ENCODE measurements at places on chromosomes 3 and 15. TPM values are rescaled to one million over a fixed set of nuclear protein-coding genes. Genes with fewer than 3 reads are reported as not detected.

GRCh38 chr3:150407051-150407807, 869 bp upstream of the TSC22D2 start:
- no peak for DNase-seq

DNA sequence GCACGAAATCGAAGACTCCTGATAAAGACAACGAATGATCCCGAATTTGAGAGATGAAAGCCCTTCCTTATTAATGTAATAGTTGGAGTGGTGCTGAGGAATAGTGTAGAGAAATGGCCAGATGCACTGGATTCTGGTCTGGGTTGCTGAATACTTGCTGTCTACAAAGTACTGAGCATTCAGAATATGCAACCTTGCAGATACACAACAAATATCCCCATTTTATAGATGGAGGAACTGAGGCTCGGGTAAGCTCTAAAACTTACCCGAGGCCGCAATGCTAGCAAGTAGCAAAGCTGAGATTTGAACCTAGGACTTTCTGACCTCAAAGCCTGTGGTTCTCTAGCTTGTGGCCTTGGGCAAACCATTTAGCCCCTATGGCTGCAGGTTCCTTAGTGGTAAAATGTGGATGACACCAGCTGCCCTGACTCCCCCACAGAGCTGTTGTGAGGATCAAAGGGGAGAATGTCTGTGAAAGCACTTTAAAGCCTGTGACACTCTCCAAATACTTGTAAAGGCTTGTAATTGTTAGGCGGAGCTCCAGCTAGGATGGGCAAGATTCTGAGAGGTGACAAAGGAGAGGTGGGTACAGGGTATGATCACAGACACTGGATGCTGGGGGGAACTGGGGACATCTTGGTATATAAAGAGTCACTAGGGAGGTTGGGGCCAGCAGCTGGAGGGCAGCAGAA, 39.8 kb downstream of the FOXB1 start:
- no peak for DNase-seq

DNA sequence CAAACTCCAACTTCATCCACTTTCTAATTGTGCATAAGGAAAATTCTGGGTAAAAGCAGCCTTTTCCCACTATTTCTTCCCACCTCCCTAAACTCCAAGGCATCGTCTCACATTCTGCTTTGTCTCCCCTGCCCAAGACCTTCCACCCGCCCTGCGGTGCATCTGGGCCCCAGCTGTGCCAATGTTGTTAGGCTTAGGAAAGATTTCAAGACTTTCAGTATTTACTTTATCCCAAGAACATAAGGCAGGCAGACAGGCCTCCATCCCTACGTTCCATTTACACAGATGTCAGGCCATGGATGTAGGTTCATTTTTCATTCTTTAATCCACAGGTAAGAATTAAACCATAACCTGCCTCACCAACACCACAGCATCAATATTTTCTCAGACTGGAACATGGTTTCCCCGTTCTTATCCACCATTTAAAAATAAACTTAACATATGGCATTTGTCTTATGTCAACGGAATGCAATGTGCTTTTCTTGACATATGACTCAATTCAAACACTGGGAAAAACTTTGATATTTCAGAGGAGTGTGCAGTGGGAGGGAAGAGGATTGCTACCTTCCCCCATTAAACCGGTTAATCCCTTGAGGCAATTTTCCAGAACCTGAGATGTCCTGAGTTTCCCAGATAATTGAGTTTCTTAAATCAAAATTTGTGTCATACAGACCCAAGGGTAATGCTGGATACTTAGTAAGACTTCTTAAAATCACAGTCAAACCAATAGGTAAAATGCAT, 238.0 kb upstream of the LRIG1 start:
- no peak for DNase-seq

GRCh38 chr3:71881041-71881440, 96.1 kb upstream of the PROK2 start:
- no peak for DNase-seq

DNA sequence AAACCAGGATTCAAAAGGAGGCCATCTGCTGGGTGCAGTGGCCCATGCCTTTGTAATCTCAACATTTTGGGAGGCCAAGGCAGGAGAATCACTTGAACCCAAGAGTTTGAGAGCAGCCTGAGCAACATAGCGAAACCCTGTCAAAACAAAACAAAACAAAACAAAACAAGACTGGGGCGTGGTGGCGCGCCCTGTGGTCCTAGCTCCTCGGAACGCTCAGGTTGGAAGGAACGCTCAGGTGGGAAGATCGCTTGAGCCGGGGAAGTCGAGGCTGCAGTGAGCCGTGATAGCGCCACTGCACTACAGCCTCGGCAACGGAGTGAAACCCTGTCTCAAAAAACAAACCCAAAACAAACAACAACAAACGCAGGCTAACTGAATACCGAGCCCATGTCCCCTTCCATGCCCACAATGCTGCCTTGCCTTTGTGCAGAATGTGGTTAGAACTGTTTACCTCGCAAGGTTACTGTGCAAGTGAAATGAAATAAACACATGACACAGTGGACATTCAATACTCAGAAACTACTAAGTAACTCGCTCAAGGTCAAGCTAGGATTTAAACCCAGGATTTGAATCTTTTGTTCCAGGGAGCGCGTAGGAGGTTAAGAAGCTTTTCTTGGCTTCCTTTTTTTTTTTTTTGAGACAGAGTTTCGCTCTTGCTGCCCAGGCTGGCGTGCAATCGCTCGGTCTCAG, 766 bp upstream of the EMC4 start:
- no peak for DNase-seq

DNA sequence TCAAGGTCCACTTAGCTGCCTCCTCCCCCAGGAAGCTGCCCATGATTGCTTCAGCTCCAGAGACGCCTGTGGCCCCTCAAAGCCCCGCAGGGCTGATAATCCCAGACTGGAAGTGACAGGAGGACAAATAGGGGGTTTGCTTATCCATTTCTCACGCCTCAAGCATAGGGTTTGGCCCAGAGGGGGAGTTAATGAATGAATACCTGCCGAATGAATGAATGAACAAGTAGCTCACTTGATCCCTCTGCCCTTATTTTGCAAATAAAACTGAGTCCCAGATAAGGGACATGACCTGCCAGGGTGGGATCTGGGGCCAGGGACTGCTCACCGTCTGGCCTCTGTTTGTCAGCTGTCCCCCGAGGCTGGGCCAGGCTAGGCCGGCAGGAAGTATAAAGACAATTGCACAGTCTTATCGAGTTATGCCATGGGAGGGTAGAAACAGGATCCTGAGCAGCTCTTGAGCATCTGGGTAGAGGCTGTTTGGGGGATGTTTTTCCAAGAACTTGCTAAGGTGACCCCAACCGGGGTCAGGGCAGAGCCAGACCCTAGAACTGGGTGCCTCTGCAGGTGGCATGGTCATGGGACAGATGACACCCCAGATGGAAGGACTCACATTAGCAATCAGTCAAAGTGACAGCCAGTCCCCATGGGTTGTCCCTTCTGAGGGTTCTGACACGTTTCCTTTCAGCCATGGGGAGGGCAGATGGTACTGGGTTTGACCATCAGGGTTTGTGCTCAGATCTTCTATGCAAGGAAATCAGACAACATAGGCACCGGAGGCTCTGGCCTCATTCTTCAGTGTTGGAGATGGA, 45.0 kb downstream of the IQSEC1 start:
- no peak for DNase-seq

GRCh38 chr3:55719508-55719907, 232.4 kb upstream of the WNT5A start:
- DNase-seq = no peak

DNA sequence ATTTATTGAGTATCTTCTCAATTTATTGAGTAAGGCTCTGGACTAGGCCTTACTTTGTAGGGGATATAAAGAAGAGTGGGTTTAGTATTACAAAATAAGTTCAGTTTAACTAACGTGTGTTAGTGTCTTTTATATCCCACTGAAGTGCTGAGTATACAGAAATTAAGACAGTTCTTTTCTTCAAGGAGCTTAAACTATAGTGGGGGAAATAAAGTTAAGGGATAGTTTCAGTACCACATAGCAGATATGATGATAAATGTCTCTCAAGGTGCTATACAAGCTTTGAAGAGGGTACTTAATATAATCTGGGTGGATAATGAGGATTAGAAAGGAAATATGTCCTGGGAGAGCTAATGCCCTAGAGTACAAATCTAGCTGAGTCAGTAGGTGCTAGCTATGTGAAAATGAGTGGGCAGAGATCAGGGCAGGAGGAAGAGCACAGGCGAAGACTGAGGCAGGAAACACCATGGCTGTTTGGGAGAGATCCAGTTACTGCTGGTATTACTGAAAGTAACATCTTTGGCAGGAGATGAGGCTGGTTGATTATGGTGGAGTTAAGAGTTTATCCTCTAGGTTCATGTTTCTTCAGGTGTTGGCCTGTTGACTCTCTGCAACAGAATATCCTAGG, 46.0 kb downstream of the TEX9 start:
- DNase-seq = no peak

DNA sequence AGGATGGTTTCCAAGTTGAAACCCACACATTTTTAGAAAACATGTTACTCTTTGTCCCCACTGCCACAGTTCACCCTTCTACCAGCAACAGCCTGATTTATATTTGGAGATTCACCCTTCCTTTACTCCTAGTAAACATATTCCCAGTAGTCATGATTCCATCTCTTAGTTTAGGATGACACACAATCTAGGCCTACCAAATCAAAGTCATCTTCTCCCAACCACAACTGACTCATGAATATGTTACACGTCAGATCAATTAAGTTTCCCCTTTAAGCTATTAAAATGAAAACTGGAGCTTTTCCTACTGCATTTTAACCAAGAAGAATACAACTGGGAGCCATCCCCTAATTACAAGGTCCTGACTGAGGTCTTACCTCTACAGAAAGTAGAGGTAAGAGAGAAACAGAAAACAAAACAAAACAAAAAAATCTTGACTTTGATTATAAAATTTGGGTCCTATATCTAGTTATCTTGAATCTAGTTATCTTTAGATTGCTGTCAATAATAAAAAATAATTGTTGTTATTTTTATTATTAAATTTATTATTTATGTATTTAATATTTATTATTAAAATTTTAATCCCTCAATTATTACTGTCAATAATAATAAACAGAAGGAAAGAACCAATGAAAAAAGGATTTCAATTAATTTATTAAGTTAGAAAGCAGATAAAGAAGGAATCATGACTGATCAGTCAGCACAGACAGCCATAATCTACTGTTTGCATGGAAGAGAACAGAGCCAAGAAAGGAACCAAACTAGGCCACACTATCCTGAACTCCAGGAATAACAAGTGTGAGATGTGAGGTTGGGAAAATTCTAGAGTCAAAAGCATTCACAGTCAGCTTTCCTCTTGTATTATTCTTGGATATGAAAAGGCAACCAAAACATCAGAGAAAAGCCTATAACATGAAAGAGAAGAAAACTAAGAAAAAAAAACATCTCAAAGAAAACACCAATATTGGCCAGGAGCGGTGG, 12.5 kb downstream of the DPH6 start:
- DNase-seq = no peak

DNA sequence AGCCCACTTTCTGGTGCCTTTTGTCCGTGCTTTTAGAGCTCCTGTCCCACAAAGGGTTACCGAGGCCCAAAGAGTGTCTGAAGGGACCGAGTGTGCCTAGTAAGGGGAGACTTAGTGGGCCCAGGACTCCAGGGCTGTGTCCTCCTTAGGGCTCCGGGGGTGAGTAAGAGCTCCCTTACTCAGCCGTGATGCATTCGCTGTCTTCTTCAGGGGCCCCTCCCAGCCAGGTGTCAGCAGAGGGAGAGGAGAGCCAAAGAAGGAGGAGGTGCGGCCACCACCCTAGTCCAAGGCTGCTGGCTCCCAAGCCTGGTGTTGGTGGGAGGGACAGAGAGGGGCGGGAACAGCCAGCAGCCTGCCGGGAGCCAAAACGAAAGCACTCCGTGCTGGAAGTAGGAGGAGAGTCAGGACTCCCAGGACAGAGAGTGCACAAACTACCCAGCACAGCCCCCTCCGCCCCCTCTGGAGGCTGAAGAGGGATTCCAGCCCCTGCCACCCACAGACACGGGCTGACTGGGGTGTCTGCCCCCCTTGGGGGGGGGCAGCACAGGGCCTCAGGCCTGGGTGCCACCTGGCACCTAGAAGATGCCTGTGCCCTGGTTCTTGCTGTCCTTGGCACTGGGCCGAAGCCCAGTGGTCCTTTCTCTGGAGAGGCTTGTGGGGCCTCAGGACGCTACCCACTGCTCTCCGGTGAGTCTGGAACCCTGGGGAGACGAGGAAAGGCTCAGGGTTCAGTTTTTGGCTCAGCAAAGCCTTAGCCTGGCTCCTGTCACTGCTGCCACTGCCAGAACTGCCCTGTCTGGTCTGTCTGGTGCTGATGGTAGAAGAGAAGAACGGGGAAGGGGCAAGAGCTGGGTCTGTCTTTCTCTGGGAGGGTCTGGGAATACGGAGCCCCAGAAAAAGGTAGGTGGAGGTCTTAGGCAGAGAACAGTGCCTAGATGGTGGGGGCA, at the start of gene IL17RC:
Gene IL17RC, plus strand, starts transcription at position 365 of the 947 bp plus-strand sequence. Its CDS starts 218 bp downstream, at position 583.
- peak; percentile 95 for DNase-seq

- no peak for DNase-seq
Measured at GRCh38 chr15:90981681-90982080, 12.7 kb downstream of the PRC1 start.

GRCh38 chr15:47374222-47374621, 343.1 kb upstream of the SEMA6D start:
- peak; percentile 46 for DNase-seq

DNA sequence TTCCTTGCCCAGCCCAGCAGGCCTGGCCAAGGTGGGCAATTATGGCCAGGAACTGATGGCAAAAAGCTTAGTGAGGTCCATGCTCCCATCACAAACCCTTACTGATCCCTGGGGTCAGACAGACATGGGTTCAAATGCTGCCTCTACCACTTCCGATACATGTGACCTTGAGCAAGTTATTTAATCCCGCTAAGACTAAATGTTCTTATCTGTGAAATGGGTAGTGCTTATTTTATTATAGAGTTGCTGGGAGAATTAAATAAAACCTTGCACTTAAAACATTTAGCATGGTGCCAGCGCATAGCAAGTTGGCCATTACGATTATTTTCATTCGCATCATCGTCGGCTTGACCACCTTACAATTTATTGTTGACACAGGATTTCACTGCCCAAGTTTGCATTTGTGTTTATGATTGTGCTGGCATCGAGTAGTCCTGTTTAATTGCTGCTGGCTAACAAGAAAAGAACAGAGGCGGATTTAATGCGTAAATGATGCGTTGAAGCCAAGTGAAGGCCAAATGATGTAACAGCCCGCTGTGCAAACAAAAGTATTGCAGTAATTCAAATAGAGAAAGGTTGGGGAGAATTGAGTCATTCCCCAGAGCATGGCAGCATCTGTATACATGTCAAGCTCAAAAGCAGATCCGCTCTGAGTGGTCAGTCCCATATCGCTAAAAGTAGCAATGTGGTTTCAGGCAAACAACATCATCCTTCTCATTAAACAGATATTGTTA, 7.3 kb upstream of the FURIN start:
- no peak for DNase-seq

DNA sequence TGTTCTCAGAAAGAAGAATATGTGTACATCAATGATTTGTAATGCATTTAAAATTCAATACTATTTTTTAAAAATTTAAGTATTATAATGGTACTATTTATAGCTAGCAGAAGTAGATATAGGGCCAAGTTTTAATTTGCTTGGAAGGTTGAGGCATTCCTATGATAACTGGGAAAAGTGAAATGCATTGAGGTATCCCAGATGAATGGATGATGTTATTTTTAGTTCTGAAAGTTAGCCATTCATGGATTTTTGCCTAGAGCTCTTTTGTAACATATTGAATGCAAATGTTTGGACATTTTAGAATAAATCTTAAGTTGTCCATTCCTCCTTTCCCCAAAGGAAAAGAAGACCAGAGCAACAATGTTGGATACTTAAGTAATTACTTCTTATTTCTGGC, 47.6 kb downstream of the GAP43 start:
- DNase-seq = no peak

Gene SST
- total RNA-seq = not detected

Gene ADAMTS9
- 0.46 TPM for total RNA-seq

Gene SPG11
- 38.3 TPM for total RNA-seq

Gene DUOXA2
- total RNA-seq = not detected

Gene ARRDC4
- total RNA-seq = 8.1 TPM

Gene MEIS2
- total RNA-seq = 0.35 TPM

Gene GOLGA6L7
- total RNA-seq = not detected
